ENCODE measurements at places on chromosomes 5 and 9.

- no peak for DNase-seq
Measured at GRCh38 chr9:122119166-122119521, 26.0 kb upstream of the TTLL11 start.

GRCh38 chr5:38923661-38924451 is 78.0 kb downstream of the OSMR start:
- no peak for DNase-seq

DNA sequence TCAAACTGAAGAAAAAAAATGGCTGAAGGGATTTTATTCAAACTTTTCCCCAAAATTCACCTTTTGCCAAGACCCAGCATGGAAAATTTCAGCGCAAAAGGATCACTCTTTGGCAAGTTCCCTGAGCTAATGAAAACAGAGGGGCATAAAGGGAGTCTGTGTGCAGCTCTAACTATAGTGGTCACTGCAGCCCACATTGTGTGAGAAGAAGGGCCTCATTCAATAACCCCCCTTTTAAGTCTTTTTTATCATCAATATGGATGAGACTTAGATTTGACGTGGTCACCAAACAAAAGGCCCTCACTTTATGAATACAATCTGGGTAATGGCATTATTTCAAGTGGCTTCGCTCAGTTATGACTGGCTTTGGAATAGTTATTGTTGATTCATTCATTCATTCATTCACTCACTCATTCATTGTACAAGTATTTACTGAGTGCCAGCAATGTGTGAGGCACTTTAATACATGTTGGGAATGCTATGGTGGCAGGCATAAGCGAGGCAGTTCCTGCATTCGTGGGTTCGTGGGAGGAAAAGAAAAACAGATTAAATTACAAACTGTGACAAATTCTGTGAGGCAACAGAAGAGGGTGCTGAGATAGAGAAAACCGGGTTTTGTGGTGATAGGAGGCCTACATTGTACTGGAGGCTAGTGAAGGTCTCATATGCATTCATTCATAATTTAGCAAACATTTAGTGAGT is 145.7 kb upstream of the KLF4 start:
- DNase-seq = no peak

- no peak for DNase-seq
Measured at GRCh38 chr5:2866662-2867372, 115.3 kb upstream of the IRX2 start.

GRCh38 chr5:169583101-169583423 is 511 bp upstream of the SPDL1 start:
- DNase-seq = no peak

DNA sequence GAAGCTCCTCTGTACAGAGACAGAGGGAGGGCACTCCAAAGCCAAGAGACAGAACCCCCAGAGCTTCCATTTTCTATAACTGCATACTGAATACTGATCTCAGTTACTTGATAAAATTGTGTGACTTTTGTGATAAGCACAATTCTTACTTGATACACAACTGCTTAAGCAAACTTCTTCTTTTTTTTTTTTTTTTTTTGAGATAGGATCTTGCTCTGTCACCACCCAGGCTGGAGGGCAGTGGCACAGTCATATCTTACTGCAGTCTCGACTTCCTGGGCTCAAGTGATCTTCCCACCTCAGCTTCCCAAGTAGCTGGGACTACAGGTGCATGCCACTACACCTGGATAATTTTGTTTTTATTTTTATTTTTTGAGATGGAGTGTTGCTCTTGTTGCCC is 252.1 kb upstream of the ZNF608 start:
- no peak for DNase-seq

Data from WERI-Rb-1 (cell line).